ENCODE measurements at places on chromosomes 4 and X.

DNA sequence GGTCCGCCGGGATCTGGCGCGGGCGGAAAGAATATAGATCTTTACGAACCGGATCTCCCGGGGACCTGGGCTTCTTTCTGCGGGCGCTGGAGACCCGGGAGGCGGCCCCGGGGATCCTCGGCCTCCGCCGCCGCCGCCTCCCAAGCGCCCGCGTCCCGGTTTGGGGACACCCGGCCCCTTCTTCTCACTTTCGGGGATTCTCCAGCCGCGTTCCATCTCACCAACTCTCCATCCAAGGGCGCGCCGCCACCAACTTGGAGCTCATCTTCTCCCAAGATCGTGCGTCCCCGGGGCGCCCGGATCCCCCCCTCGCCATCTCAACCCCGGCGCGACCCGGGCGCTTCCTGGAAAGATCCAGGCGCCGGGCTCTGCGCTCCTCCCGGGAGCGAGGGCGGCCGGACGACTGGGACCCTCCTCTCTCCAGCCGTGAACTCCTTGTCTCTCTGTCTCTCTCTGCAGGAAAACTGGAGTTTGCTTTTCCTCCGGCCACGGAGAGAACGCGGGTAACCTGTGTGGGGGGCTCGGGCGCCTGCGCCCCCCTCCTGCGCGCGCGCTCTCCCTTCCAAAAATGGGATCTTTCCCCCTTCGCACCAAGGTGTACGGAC is 482 bp upstream of the SHOX start:
- DNase-seq, result no peak

- DNase-seq, result no peak
Measured at GRCh38 chrX:40104985-40105834, 7.5 kb upstream of the BCOR start.

DNA sequence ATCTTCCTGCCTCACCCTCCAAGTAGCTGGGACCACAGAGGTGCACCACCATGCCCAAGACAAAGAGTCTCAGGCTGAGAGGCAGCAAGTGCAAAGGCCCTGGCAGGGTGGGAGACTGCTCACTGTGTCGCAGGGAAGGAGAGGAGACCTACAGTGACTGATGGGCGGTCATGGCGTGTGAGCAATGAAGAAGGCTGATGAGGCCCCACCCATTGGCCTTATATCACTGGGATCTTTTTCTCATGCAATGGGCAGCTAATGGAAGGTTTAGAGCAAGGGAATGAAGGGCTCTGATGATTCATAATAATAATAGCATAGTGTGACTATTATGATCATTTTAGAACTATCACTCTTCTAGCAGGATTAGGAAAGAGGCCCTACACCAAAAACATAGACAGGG is 20.9 kb downstream of the FAM9C start:
- no peak for DNase-seq

GRCh38 chr4:172865103-172865502 is 303.5 kb upstream of the GALNT7 start:
- DNase-seq, result no peak

DNA sequence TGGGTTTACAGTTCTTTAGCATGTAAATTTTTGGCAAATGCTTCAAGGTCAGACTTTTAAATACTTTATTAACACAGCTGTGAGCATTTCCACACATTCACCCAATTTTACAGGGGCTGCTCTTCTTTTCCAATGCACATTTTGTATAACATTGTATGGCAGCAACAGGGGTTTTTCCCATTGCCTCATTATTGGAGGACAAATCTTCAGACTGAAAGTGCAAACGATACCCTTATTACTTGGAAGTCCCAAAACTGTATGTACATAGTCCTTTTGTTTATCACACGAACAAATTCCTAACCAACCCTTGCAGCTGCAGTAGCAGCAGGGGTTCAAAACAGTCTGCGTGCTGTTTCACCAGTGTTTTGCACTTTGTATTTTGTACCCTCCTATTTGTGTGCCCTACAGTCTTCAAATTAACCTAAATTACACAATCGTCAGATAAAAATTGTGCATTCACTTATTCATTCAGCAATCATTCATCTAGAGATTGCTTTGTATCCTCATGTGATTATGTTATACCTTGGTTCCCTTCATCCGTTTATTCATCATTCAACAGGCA is 330.7 kb upstream of the RASGEF1B start:
- DNase-seq, result no peak

DNA sequence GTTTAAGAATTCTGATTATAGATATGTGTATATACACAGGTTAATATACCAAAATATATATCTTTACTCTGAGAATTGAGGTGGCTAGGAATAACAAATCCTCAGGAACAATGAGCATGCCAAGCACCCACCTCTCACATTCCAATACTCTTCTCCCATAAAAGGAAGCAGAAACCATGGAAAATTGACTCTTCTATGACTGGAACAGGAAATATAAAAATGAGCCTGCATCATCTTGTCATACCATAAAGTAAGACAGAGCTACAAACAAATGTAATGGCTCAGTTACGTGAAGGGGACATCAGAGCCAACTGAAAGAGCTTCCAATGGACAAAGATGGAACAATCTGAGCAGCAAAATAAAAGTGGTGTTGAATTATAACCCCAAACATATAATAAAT is 3.8 kb upstream of the MAGEA8 start:
- no peak for DNase-seq

DNA sequence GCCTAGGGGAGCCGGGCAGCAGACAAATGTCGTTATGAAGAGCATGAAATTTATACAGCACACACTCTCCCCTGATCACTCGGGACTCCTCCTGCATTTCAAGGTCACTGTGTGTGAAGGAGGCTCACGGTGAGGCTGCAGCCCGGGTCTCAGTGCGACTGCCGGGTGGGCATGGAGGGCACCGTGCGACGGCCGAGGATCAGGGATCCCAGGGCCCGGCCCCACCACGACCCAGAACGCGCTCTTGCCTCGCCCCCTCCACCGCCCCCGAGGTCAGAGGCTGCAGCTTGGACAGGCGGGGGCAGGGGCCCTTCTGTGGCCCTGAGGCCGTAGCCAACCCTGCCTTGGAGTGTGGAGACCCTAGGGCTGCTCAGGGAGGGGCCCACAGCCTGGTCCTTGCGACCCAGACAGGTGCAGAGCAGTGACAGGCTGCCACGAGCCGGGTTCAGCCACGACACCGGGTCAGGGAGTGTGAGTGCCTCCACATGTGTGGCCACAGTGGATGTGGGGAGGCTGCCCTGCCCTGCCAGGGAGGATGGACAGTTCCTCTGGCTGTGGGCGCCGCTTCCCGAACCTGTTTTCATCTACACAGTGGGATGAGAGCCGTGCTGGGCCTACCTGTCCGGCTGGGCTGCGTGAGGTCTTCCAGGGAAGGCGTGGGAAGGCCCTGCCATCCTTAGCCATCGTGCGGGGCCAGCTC is 89.3 kb upstream of the NKX1-1 start:
- DNase-seq, result no peak

DNA sequence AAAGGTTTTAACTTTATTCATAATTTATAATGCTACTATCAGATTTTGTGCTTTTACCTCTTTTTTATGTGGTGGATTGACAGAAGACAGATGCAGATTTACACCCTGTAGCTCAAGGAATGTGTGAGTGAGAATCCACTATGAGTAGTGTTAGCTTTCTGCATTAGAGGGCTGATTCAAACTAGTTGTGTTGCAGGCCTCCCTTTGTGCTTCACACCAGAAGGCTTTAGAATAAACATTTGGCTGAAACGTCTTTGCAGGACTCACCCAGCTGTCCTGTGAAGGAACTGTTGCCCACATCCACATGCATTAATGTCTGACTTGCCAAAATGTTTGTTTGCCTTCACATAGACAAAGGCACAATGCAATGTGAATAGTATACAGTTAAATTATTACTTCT is 127.0 kb downstream of the PCDH7 start:
- no peak for DNase-seq
